Stimulated activated CD8-positive, alpha-beta memory T cell treated with anti-CD3 and anti-CD28 coated beads, Interleukin-4, amount 100 ng/mL, for 1 hour (primary cell): ENCODE measurements at places on chromosomes 16 and 17.

- no peak for DNase-seq
Observed at GRCh38 chr16:9415545-9415944, 324.1 kb downstream of the HAPSTR1 start.

DNA sequence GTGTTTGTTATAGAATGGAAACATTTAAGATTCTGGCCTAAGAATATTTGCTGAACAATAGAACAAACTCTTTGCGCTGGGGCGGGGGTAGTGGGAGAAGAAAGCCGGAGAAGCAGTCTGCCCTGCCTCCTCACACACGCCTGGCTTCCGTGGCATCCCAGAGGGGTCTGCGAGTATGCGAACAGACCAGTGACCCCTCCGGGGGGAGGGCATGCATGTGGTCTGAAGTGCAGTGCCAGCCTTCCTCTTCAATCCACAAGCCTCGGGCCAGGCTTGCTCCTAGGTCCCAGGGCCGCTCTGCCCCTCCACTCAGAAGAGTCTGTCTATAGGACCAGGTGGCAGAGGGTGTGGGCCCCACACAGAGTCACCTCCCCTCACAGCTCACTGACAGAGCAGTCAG is 14.1 kb upstream of the IGFALS start:
- no peak for DNase-seq

- no peak for DNase-seq
Observed at GRCh38 chr16:73483076-73483791, 435.3 kb upstream of the ZFHX3 start.

- DNase-seq = no peak
Observed at GRCh38 chr16:66741950-66742808, 9.2 kb downstream of the DYNC1LI2 start.

- DNase-seq = no peak
Observed at GRCh38 chr17:55479903-55480302, 31.3 kb downstream of the SMIM36 start.

- peak; percentile 92 for DNase-seq
Observed at GRCh38 chr17:37609170-37610040, at the start of gene SYNRG. TSS of gene SYNRG (minus strand) at chr17:37609418. CDS start at chr17:37609355, 63 bp downstream.

DNA sequence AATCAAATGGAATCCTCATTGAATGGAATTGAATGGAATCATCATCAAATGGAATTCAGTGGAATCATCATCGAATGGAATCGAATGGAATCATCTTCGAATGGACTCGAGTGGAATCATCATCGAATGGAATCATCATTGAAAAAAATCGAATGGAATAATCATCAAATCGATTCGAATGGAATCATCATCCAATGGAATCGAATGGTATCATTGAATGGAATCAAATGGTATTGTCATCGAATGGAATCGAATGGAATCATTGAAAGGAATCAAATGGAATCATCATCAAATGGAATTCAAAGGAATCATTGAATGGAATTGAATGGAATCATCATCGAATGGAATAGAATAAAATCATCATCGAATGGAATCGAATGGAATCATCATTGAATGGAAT is 619.3 kb downstream of the TP53TG3F start:
- DNase-seq = no peak

GRCh38 chr16:89475144-89475543 is 15.2 kb downstream of the ANKRD11 start:
- no peak for DNase-seq

DNA sequence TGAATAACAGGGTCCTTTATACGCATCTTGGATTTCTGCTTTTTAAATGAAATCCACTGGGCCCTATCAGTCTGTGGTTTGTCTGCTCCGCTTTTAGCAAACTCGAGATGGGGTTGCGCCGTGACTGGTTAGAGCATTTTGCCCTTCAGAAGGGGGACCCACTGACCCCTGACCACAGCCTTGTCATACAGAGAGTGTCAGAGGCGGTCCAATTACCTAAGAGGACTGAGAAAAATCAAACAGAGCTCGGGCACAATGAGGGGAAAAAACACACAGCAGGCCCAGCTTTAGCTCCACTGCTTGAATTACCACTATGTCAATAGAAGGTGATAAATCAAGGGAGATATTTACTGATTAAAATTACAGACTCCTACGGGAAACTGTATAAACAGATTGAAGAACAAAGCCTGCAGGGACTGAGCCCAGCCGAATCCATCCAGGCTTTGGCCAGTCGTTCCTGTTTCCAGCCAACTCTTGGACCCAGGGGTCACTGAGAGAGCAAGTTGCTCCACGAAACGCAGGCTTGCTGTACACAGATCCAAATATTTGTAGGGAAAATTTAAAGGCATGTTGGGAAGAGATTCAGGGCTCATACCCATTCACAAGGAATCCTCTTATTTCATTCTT is 131.9 kb upstream of the ZFHX3 start:
- no peak for DNase-seq

DNA sequence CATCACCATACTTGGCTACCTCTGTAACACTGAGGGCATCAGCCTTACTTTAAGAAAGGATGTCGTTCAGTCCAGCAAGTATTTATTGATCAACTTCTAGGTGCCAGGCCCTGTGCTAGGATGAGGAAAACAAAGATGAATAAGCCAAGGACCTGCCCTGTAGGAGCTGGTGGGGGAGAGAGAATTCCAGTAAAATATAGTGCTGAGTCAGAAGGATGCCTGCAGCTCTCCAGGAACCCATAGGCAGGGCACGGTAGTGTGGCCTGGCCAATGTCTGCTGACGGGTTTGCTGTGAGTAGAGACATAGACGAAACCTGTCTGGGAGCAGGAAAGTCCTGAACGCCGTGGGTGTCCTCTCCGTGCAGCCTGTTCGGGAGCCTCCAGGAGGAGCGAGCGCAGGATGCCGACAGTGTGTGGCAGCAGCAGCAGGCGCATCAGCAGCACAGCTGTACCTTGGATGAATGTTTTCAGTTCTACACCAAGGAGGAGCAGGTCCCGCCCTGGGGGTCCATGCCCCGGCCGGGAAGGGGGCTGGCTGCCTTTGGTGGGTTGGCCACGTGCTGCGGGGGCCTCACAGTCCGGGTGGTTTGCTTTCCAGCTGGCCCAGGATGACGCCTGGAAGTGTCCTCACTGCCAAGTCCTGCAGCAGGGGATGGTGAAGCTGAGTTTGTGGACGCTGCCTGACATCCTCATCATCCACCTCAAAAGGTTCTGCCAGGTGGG is 55.6 kb downstream of the USP43 start:
- no peak for DNase-seq

- DNase-seq = no peak
Observed at GRCh38 chr17:42225646-42226045, 31.4 kb upstream of the GHDC start.

- no peak for DNase-seq
Observed at GRCh38 chr16:84088695-84089395, 27.9 kb downstream of the MBTPS1 start.

DNA sequence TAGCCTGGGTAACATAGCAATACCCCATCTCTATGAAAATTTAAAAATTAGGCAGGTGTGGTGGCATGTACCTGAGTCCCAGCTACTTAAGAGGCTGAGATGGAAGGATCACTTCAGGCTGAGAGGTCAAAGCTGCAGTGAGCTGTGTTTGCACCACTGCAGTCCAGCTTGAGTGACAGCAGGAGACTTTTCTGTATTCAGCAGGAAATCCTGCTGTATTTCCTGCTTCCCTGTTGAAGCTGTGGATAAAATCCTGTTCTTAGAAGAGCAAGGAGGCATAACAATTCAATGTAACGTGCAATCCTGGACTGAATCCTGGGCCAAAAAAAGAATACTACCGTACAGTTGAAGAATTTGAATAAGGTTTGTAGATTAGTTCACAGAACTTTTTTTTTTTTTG is 62.2 kb downstream of the FBXL20 start:
- no peak for DNase-seq

- DNase-seq = no peak
Observed at GRCh38 chr17:7634384-7634783, 4.4 kb downstream of the SHBG start.

- DNase-seq = no peak
Observed at GRCh38 chr17:4790705-4791088, 1.9 kb downstream of the GLTPD2 start.

DNA sequence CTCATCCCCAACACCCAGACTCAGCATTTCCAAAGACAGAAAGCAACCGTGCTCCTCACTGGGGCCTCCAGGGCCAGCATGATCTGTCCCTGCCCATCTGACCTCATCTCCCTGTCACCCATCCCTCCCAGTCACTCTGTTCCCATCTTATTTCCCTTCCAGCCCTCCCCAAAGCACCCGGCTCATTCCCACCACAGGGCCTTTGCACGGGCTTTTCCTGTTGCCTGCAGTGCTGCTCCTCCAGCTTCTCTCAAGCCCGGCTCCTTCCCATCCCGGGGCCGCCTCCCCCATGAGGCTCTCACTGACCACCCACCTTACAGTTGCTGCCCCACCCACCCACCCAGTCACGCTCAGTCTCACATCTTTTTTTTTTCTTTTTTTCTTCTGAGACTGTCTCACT is 54.8 kb downstream of the RMI2 start:
- DNase-seq = no peak

GRCh38 chr16:13936596-13937081 is 16.7 kb downstream of the ERCC4 start:
- no peak for DNase-seq

GRCh38 chr16:11078812-11079459 is 134.6 kb downstream of the CLEC16A start:
- no peak for DNase-seq

GRCh38 chr17:77163511-77164280 is 22.9 kb downstream of the SEC14L1 start:
- DNase-seq = no peak

DNA sequence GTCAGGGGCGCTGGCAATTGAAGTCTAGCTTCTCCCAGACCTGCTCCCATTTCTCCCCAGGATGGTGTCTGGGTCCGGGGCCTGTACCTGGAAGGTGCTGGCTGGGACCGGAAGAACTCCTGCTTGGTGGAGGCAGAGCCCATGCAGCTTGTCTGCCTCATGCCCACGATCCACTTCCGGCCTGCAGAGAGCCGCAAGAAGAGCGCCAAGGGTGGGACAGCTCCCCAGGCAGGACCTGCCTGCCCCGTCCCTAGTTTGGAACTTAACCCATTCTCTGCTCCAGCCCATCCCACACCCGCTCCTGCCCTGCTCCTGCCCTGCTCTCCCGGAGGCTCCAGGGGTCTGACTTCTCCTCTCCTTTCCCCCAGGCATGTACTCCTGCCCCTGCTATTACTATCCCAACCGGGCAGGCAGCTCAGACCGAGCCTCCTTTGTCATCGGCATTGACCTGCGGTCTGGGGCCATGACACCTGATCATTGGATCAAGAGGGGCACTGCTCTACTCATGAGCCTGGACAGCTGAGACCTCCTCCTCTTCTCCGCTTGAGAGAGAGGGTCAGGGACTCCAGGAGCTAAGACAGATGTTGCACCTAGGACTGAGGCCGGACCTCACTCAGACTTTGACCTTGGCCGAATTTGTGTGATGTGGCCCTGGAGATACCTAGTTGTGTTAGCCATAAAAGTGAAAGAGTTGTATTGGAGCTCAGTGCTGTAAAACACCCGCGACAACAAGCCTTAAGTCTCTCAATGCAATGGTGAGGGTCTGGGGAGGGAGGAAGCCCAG is 814 bp upstream of the KDM6B start:
- no peak for DNase-seq

GRCh38 chr17:47957591-47958490 is at the start of gene PRR15L:
TSS of gene PRR15L (minus strand) at chr17:47957883. CDS start at chr17:47953234, 4,649 bp downstream.
- no peak for DNase-seq

DNA sequence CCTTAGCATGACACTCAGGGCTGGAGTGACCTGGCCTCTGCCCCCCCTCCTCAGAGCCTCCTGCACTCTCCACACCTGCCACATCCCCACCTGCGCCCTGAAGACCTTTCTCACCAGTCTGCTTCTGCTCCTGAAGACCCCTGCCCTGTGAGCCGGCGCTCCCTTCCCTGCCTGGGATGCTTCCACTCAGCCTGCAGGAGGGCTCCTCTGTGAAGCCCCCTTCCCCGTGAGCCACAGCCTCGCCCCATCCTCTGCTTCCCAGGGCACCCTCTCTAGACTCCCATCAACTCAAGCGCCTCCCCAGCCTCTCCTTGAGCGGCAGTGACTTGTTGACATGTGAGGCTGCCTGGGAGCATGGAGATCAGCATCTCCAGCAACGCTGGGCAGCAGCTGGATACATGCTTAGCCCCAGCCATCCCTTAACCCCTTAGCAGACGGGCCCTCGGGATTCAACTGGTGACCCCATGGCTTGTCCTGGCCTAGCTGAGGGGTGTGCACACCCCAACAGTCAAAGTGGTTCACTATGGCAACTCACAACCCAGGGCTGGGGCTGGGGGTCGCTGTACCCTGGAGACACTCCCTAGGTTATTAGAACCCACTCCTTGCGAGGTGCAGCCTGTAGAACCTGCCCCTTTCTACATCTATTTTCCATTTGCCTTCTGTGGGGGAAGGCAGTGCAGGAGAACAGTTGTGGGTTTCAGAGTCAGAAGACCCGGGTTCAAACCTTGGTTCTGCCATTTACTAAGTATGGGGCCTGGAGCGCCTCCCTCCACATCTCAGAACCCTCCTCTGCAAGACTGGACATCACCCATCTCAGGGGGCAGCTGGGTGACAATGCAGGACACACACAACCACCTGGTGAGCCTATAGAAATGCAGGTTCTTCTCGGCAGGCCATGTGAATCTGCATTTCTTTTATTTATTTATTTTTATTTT is 21.5 kb downstream of the TMEM235 start:
- no peak for DNase-seq

GRCh38 chr17:64964796-64965195 is 45.5 kb upstream of the LRRC37A3 start:
- DNase-seq = no peak

DNA sequence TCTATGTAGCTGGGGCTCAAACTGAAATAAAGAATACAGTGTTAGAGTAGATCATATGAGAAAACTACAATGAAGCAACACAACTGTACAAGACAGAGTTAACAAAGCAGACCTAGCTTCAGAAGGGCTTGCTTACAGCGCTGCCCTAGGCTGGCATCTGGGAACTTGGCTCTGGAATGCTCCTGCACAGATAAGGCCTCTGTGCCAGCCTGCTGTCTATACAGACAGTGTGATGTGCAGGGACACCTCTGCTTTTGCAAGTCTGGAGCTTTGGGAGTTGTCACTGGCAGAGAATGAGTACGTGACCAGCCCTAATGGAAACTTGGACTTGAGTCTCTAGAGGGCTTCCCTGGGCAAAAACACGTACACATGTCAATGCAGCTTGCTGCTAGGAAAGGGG is 32.1 kb upstream of the SLC38A8 start:
- no peak for DNase-seq

DNA sequence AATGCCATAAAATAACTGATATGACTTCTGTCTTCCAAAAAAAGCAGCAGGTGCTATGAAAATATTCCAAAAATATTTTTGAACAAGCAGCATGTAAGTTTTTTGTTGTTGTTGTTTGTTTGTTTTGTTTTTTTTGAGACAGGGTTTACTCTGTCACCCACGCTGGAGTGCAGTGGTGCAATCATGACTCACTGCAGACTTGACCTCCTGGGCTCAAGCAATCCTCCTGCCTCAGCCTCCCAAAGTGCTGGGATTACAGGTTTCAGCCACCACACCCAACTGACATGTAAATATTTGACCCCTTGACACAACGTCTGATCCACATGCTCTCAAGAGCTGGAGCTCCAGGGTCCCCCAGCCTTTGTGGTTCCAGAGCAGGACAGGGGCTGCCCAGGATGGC is 98.4 kb downstream of the LITAF start:
- no peak for DNase-seq

- no peak for DNase-seq
Observed at GRCh38 chr16:78684030-78684611, 584.7 kb downstream of the WWOX start.

GRCh38 chr16:30041841-30042240 is 10.8 kb upstream of the TLCD3B start:
- no peak for DNase-seq
